ENCODE measurements at places on chromosomes 7 and 10. TPM values are rescaled to one million over a fixed set of nuclear protein-coding genes. Genes with fewer than 3 reads are reported as not detected.

- H3K36me3 ChIP-seq = no peaks in the 10 kb centered on the region
- DNase-seq = no peak
- H3K27ac ChIP-seq = no peak overlapping the region
- no peaks in the 10 kb centered on the region for H3K27me3 ChIP-seq
These were observed 692.0 kb downstream of the PHTF2 start for GRCh38 chr7:78490524-78490923.

DNA sequence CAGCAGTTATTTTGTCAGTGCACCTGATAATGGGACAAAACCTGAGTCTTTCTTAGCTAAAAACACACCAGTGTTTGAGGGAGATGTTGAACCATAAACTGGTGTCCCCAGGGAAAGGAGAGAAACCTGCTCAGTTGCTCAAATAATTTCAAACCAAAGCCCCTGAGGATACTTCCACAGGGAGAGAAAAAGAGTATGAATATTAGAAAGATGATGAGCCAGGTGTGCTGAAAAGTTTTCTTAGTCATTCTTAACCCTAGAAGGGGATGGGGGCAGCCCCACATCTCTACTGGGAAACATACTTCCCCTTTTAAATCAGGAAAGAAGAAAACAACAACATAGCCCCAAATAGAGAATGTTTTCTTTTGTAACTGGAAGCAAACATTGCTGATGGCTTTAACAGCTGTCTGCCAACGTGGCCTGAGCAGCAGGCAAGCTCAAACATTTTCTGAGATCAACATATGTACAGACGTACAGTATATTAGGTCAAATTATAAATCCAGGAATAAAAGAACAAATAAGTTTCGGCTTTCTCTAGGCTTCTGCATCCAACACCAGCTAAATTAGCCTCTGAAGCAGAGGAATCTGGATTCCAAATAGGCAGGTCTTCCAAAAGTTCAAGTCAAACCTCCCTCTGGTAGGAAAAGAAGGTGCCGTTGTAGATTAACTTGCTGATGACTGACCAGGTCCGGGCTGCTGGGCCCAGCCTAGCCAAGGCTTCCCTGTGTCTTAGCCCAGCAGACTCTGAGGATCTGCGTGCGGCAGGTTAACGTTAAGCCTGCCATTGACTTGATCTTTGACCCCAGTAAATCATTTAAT lies 30.5 kb upstream of the FBXW4 start:
- no peaks in the 10 kb centered on the region for H3K4me1 ChIP-seq
- no peak overlapping the region for H3K4me3 ChIP-seq
- DNase-seq = no peak

DNA sequence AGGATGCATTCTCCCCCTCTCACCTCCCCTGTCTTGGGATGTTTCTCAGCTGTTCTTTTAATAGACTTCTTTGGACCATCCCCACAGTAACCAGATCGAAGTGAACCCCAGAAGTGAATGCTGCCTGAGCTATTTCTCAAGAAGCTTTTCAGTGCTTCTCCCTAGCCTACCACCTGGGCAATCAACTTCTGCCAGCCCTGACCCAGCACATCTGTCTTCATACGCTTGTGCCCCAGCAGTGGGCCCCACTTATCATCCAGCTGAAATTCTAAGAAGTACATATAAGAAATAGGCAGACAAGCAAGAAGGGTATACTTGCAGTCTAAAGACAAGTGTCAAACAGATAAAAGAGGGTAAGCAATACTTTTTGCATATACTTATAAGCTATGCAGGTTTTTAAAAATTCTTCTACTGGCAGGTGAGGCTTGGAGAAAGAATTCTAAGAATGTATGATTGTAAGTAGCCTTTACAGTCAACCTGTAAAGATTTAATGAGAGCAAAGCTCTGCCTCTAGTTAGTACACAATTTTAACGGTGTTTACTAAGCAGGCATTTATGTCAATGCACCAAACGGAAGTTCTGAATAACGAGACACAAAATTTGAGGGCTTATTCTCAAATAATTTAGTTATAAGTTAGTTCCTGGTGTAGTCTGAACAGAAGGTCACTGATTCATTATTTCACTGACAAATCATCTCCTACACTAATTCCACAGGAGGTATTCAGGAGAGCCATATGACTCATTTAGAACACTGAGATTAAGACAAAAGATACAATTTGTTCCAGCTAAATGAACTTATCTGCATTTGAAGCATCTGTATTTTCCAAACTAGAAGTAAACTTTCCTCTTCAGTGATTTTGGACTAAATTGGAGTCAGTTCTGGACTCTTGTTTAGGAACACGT lies 83.3 kb downstream of the RNLS start:
- DNase-seq = no peak
- no peaks in the 10 kb centered on the region for H3K27me3 ChIP-seq
- H3K4me3 ChIP-seq = no peak overlapping the region

GRCh38 chr7:104961821-104962220 lies 52.2 kb upstream of the KMT2E start:
- H3K27me3 ChIP-seq = no peaks in the 10 kb centered on the region
- no peak overlapping the region for H3K27ac ChIP-seq
- peaks cover 10% of the 10 kb centered on the region for H3K4me1 ChIP-seq
- no peak overlapping the region for H3K4me3 ChIP-seq
- no peak for DNase-seq
- H3K36me3 ChIP-seq = no peaks in the 10 kb centered on the region

The TRIM73 gene
- 0.04 TPM for total RNA-seq
